ENCODE measurements at places on chromosomes 16 and 17.

DNA sequence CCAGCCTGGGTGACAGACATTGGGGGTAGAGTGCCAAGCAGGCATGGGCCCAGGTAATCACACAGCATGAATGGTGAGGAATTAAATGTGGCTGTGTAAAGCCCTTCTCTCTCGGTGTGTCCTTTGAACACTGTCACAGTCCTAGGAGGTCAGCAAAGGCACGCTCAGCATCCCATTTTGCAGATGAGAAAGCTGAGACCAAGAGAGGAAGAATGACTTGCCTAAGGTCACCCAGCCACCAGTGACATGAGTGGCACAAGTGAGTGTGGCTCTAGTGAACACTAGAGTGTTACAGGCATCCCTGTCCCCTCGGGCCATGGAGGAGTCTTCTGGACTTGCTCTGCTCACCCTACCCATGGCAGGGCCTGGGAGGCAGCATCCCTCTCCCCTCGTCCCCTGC is 10.7 kb downstream of the CTF1 start:
- DNase-seq = no peak

DNA sequence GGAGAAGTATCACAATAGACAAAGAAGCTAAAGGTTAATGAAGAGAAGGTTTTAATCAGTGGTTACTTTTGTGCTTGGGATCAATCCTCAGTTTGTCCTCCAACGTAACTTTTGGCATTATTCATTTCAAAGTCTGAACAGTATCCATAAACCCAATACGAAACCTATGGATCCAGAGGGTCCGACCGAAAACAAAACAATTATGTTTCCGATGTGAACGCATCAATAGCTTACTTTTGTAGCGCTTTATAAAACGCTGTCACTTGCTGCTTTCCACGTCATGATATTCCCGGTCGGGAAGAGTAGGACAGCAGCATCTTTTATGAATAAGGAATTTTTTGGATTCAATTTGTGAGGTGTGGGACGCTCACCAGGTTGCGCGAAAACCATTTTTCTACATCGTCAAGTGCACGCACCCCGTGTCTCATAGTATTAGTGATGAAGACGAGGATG is 383.8 kb downstream of the ZFHX3 start:
- DNase-seq = no peak

DNA sequence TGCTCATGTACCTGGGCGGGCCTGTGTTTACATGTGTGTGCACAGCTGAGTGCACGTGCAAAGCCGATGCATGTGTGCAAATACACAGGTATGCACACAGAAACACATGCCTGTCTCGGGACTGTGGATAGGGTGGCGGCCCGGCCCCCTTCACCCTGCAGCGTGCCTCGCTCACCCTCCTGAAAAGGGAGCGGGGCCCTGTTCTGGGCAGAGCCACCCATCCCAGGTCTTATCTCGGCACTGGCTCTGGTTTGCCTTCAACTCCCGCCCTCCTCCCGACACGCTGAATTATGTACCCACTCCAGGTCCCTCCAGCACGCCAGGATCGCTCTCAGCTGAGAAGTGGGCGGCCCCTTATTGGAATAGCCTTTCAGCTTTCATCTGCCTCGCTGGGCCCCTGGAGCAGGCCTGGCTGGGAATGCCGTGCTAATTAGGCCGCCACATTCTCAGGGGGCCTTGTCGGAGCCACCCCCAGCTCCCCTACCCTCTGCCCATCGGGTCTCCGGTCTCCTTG is 77.8 kb downstream of the RTN4RL1 start:
- DNase-seq = no peak

DNA sequence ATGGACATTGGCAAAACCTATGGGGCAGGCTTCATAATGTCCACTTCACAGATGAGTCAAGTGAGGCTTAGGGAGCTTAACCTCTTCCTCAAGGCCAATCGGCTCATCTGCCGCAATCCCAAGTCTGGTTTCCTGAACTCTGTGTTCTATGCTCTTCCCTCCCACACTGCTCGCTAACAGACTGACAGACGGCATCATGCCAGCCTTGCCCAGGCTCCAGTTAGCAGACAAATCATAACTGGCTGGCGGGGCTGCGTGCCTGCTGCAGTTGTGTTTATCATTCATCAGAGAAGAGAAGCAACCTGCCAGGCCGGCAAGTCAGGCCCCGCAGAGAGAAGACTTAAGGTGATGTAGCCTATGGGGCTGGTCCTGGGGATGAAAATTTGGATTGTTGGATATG is 216.2 kb upstream of the ASIC2 start:
- DNase-seq = no peak

GRCh38 chr17:79082311-79083190 is 7.9 kb downstream of the ENGASE start:
- DNase-seq = peak; percentile 31
